Central memory CD8-positive, alpha-beta T cell (primary cell): ENCODE measurements at places on chromosomes 2 and 18.

DNA sequence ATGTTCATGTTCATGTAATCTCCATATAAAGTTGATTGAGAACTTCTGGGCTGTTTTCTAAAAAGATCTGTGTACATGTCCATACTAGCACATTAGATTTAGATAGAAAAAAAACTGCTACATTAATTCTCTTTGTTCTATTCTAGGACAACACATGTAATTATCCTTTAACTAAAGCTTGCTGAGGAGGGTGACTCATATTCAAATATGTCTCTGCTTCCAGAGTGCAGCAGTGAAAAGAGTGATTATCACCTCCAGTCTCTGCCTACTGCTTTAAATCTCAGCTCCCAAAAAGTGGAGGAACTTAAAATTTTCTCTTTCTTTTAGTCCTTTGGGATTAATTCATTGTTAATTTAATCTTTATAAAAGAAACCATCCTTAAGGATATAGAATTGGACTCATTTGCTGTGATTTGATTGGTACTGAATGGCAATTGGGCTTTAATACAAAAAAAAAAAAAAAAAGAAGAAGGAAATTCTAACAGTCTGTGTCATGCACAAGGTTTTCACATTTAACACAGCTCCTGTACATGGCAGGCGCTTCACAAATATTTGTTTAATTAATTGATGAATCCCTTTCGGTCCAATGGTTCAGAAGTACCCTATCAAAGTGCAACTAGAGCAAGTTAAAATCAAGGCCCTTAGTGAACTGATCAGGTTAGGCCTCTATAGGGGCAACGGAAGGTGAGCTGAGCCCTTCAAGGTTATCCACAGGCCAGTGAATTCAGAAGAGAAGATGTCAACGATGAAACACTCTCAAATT lies 214.0 kb upstream of the KCNJ3 start:
- no peak for DNase-seq

GRCh38 chr18:3383381-3383915 lies 66.5 kb upstream of the TGIF1 start:
- DNase-seq: no peak

- DNase-seq: no peak
Observed at GRCh38 chr2:70203086-70203485, 12.3 kb upstream of the C2orf42 start.

DNA sequence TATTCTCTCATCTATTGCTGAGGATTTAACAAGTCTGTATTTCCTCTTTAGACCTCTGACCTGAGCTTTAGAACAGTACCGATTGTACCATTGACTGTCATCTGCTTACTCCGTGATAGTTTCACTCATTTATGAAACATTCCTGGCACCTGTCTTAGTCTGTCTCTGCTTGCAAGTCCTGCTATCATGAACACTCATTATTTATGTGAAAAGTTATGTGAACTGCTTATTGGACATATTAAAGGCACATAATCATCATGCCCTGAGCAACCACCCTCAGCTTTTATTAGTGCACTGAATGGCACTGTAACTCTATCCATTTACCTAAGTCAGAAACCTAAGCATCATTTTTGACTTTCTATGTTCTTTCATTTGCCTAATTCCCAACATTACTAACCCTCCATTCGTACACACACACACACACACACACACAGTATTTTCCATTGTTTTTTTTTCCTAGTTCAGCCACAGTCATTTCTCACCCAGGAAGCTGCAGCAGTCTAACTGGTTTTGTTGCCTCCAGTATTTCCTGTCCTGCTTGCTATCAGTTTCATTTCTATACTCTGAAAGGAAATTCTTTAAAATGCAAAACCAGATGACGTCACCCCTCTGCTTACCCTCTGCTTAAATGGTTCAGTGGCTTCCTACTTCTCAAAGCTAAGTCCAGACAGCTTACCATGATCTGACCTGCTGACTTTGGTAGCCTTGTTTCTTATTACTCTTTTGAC lies 146.1 kb downstream of the HAUS1 start:
- no peak for DNase-seq

GRCh38 chr18:59048378-59048777 lies 91.3 kb upstream of the SEC11C start:
- no peak for DNase-seq

GRCh38 chr18:23259701-23260681 lies 124.7 kb downstream of the CABLES1 start:
- no peak for DNase-seq

- DNase-seq: no peak
Observed at GRCh38 chr2:221465776-221466175, 106.3 kb downstream of the EPHA4 start.

- no peak for DNase-seq
Observed at GRCh38 chr18:13266218-13267100, 47.9 kb downstream of the LDLRAD4 start.

GRCh38 chr2:146850746-146851145 lies 994.1 kb upstream of the ACVR2A start:
- no peak for DNase-seq
